ENCODE measurements at places on chromosomes 12 and 14. TPM values are rescaled to one million over a fixed set of nuclear protein-coding genes. Genes with fewer than 3 reads are reported as not detected.

The PLEKHG7 gene
- total RNA-seq = not detected

The PLEKHD1 gene
- not detected for total RNA-seq

The POU6F1 gene
- total RNA-seq = 13.3 TPM

The GYS2 gene
- total RNA-seq = not detected

The IGFBP6 gene
- 811 TPM for total RNA-seq

The GLI1 gene
- total RNA-seq = not detected

GRCh38 chr12:56541631-56542030 is 20.0 kb downstream of the RBMS2 start:
- peaks cover 7% of the 10 kb centered on the region for H3K4me1 ChIP-seq
- no peak overlapping the region for H3K4me3 ChIP-seq
- H3K27me3 ChIP-seq = no peaks in the 10 kb centered on the region
- no peak overlapping the region for H3K27ac ChIP-seq
- DNase-seq = no peak

DNA sequence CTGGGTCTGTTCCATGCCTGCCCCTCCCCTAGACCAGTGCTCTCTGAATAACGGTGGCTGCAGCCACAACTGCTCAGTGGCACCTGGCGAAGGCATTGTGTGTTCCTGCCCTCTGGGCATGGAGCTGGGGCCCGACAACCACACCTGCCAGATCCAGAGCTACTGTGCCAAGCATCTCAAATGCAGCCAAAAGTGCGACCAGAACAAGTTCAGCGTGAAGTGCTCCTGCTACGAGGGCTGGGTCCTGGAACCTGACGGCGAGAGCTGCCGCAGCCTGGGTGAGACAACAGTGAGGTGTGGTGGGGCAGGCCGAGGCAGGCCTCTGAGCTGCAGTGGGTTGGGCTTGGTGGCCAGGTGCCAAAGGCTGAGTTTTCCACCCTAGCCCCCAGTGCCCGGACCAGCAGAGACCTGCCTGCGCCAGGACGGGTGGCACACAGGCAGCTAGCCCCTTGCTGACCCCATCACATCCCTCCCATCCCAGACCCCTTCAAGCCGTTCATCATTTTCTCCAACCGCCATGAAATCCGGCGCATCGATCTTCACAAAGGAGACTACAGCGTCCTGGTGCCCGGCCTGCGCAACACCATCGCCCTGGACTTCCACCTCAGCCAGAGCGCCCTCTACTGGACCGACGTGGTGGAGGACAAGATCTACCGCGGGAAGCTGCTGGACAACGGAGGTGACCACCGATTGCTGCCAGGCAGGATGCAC is 28.2 kb upstream of the LRP1-AS start:
- peaks cover 88% of the 10 kb centered on the region for H3K36me3 ChIP-seq
- H3K4me3 ChIP-seq = no peak overlapping the region

DNA sequence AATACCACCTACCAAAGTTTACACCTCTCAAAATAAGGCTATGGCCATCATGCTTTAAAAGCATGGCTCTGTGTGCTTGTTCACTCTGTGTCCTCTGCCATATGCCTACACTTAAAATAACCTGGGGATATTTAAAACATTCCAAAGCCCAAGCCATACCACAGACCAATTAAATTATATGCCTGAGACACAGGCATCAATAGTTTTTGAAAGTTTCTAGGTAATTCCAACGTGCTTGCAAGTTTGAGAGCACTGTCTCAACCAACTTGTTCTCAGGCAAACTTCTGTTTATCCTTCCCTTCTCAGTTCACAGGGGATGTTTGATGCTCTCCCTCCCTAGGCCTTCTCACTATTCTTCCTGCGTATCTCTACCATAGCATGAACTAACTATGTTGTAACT is 3.4 kb upstream of the FRMD6 start:
- peaks cover 17% of the 10 kb centered on the region for H3K4me1 ChIP-seq
- H3K36me3 ChIP-seq = no peaks in the 10 kb centered on the region
- no peak overlapping the region for H3K4me3 ChIP-seq

GRCh38 chr12:125871811-125872594 is 806.8 kb downstream of the AACS start:
- H3K27ac ChIP-seq = no peak overlapping the region
- H3K4me3 ChIP-seq = no peak overlapping the region
- DNase-seq = peak; percentile 89
- H3K36me3 ChIP-seq = no peaks in the 10 kb centered on the region
- H3K27me3 ChIP-seq = no peaks in the 10 kb centered on the region

GRCh38 chr12:66152732-66153131 is 17.1 kb downstream of the TMBIM4 start:
- no peak for DNase-seq
- peaks cover 20% of the 10 kb centered on the region for H3K36me3 ChIP-seq
- H3K4me1 ChIP-seq = peaks cover 24% of the 10 kb centered on the region
- H3K27me3 ChIP-seq = no peaks in the 10 kb centered on the region
- H3K27ac ChIP-seq = no peak overlapping the region

GRCh38 chr12:62009445-62009844 is 250.8 kb upstream of the USP15 start:
- no peak overlapping the region for H3K4me3 ChIP-seq
- H3K27me3 ChIP-seq = no peaks in the 10 kb centered on the region
- no peaks in the 10 kb centered on the region for H3K36me3 ChIP-seq
- no peak for DNase-seq
- no peak overlapping the region for H3K27ac ChIP-seq
- H3K4me1 ChIP-seq = no peaks in the 10 kb centered on the region

- H3K36me3 ChIP-seq = no peaks in the 10 kb centered on the region
- H3K4me1 ChIP-seq = peaks cover 7% of the 10 kb centered on the region
- H3K27me3 ChIP-seq = no peaks in the 10 kb centered on the region
- H3K4me3 ChIP-seq = no peak overlapping the region
These were observed 91.1 kb downstream of the MYF5 start for GRCh38 chr12:80807640-80808288.

GRCh38 chr14:22070119-22070982 is 396.7 kb upstream of the OR4E1 start:
- peak overlapping the region; percentile 3 for H3K27ac ChIP-seq
- no peak overlapping the region for H3K4me3 ChIP-seq
- no peaks in the 10 kb centered on the region for H3K27me3 ChIP-seq
- H3K4me1 ChIP-seq = peaks cover 4% of the 10 kb centered on the region
- no peaks in the 10 kb centered on the region for H3K36me3 ChIP-seq

DNA sequence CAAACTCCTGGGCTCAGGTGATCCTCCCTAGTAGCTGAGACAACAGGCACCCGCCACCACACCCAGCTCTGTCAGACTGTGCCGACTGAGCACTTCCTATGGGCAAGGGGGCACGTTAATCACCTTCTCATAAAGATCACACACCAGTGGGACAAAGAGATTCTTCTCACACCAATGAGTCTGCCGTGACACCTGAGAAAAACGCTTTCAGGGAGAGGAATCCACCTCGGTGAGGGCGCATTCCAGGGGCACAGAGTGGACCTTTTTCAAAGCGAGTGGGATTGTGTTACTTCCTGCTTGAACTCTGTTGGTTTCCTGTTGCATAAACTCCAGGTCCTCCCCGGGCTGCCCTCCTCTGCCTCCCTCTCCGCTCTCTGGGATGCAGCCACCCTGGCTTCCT is 17.5 kb upstream of the SCARB1 start:
- H3K36me3 ChIP-seq = no peaks in the 10 kb centered on the region
- no peaks in the 10 kb centered on the region for H3K27me3 ChIP-seq
- no peak overlapping the region for H3K4me3 ChIP-seq
- H3K4me1 ChIP-seq = no peaks in the 10 kb centered on the region
- DNase-seq = no peak
- no peak overlapping the region for H3K27ac ChIP-seq

DNA sequence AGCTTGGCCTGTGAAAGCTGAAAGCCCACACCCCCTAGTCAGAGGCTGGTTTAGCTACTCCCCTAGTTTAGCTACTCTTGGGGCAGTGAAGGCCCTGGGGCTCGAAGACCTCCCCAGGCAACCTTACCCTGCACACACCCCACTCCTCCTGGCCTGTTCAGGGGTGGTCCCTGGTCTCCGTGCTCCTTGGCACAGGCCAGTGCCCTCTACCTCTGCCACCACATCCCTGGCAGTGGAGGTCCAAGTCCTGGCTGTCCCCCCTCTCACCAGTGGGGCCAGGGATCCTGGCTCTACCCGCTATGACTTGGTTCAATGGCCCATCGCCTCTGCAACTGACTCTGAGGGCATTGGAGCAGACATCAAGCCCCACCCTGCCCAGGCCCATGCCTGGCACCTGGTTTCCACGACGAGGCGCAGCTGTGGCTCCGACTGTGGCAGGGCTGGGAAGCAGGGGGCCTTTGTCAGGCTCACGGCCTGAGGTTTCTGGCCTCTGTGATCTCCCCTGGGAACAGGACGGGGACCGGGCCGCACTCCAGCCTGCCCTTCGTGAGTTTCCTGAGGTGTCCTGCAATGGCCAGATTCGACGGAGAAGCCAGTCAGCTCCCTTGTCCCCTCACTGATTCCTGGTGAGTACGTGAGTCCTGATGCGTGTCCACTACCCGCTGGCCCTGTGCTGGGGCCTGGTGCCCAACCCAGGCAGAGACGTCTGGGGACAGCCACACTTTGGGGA is 5.7 kb downstream of the TMEM121 start:
- peaks cover 19% of the 10 kb centered on the region for H3K36me3 ChIP-seq
- peaks cover 28% of the 10 kb centered on the region for H3K4me1 ChIP-seq
- no peak for DNase-seq
- H3K4me3 ChIP-seq = no peak overlapping the region
